ENCODE measurements at places on chromosomes 7 and 10.

DNA sequence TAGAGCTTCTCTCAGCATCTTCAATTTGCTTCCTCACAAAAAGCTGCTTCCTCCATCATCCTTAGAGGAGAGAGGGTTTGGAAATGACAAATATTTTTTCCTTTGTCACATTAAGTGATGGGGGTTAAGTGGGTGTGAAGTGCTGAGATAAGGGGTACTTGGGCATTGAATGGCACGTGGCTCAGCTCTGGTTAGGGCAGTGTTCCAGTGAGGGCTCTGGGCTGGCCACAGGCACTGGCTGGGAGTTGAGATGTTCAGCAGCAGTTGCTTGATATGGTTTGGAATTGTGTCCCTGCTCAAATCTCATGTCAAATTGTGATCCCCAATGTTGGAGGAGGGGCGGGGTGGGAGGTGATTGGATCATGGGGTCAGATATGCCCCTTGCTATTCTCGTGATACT is 33.7 kb upstream of the CHCHD3 start:
- no peak for DNase-seq

GRCh38 chr10:52952391-52953055 is 179.9 kb upstream of the MBL2 start:
- DNase-seq: no peak

DNA sequence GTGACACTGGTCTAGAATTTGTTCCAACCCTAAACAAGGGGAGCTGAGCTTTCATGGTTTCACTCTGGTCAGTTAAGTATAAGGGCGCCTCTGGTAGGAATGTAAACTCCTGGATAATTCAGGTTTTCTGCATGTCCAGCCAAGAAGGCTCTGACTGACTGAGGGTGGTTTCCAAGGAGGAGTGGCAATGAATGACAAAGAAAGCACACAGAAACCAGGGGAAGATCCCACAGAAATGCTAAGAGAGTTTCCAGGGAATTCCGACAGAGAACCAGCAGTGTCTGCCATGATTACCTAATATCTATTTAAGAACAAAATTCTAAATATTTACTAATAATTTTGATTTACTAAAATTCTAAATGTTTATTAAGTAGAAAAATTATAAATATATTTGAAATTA is 27.3 kb upstream of the NRG3 start:
- DNase-seq: no peak

DNA sequence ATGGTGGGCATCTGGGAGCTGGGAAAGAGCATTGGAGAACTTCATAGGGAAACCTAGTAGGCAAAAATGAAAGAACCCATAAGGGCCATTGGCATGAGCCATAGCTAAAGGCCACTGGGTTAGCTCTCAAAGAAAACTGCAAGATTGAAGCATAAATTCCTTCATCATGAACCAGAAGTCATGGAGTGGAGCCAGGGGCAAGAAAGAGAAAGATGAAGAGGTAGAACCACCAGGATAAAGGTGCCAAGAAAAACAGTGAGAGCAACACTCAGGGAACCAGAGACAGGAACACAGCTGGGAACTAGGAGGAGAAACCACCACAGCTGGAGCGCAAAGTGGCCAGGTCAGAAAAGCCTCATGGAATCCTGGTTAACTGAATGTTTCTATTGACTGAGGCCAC is 11.5 kb upstream of the SGMS1 start:
- DNase-seq: no peak

DNA sequence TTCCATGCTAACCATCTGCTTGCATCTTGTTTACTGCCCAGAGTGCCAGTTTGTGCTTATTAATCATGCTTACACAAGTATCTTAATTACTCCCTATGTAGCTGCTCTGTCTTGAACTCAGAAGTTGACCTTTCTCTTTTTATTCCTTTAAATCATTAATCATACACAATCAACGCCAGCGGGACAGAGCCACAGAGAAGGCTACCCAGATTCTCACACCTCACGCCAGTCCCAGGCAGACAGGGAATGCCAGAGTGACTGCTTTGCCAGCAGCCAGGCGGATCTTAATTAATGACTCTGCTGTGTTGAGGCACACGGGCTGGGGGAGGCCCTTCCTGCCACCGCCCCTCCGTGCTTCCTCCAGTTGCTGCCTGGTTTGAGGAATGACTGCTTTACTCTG is 229.4 kb downstream of the LRMDA start:
- no peak for DNase-seq

- DNase-seq: no peak
Measured at GRCh38 chr10:5014936-5015335, 11.3 kb upstream of the AKR1C2 start.

GRCh38 chr7:85392326-85392725 is 205.5 kb upstream of the SEMA3D start:
- DNase-seq: no peak

- no peak for DNase-seq
Measured at GRCh38 chr10:69955897-69956740, 96.5 kb upstream of the MACROH2A2 start.

- DNase-seq: peak; percentile 67
Measured at GRCh38 chr7:100372256-100372655, 1.0 kb upstream of the PILRA start.
